ENCODE measurements at places on chromosomes 11 and 22.

GRCh38 chr11:65499713-65500386, 1.0 kb downstream of the MALAT1 start:
- DNase-seq: peak; percentile 47

DNA sequence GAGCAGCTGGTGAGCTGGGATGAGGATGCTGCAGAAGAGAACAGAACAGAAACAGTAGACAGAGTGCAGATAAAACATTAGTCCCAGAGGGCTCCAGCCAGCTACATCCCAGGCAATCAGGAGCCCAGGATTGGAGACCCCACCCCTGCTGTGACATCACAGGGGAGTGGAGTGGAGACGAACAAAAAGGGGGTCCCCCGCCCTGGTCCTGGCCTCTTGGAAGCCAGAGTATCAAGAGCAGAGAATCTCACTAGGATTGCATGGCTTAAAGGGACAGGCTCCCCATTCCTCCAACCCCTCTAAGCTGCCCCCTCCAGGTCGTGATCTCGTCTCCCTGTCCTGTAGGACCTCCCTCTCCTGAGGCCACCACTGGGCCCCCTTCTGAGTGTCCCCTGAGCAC, at the start of gene P2RX3:
TSS of gene P2RX3 (plus strand) at position 211 of the 400 bp plus-strand sequence. CDS start 199 bp downstream, outside the sequence.
- no peak for DNase-seq

- DNase-seq: no peak
Observed at GRCh38 chr11:20013346-20014066, 146.8 kb downstream of the DBX1 start.

DNA sequence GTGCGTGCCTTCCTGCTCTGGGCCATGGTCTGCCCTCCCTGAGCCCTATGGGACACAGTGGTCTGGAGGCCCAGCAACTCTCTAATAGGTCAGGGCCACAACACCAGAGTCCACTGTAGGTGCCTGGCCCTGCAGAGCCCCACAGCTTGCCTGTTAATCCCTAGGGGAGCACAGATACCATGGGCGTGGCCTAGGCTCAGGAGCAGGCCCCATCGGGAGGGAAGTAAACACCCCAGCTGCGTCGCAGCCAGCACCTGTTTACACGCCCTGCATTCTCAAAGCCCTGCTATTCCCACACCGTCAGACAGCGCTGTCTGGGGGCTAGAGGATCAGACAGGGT, 2.5 kb downstream of the KCTD17 start:
- no peak for DNase-seq

- DNase-seq: no peak
Observed at GRCh38 chr11:30758012-30758411, 171.9 kb upstream of the MPPED2 start.

DNA sequence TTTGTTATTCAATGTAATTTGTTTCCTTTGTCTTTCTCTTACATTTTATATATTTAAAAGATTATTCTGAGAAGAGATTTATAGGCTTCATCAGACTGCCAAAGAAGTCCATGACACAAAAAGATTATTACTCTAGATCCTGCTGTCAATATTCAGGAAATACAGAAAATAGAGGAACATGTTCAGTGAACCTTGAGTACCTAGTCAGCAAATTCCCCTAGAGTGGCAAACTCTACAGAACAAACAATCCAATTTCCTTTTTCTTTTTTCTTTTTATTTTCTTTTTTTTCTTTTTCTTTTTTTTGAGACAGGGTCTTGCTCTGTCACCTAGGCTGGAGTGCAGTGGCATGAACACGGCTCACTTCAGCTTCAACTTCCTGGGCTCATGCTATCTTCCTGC, 23.9 kb downstream of the TTC17 start:
- DNase-seq: no peak

- no peak for DNase-seq
Observed at GRCh38 chr22:48632646-48633246, 1194.9 kb downstream of the BRD1 start.

GRCh38 chr11:75592715-75593114, 30.7 kb downstream of the SERPINH1 start:
- no peak for DNase-seq

- DNase-seq: no peak
Observed at GRCh38 chr11:34655335-34656008, 34.6 kb downstream of the EHF start.
